ENCODE measurements at places on chromosomes 4 and X.

DNA sequence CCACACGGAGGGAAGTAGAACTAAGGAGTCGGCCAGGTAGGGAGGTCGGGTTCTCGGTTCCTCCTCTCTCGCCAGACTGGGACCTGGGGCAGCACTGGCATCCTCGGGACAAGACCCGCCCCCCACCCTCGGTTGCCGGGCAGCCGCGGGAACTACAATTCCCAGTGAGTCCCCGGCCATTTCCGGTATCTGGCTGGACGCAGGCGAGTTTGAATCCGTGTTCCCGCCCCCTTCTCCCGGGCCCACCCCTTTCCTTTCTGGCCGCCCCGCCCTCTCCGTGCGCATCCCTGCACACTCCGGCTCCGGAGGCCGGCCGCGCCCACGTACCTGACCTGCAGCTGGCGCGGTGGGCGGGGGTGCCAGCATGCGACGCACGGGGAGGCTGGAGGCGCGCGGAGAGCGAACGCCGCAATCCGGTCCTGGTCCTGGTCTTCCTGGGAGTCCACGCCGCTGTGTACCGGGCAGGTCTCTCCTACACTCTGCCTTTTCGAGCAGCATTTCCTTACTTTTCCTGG, 10.2 kb upstream of the DLG3 start:
- DNase-seq, result peak; percentile 84

DNA sequence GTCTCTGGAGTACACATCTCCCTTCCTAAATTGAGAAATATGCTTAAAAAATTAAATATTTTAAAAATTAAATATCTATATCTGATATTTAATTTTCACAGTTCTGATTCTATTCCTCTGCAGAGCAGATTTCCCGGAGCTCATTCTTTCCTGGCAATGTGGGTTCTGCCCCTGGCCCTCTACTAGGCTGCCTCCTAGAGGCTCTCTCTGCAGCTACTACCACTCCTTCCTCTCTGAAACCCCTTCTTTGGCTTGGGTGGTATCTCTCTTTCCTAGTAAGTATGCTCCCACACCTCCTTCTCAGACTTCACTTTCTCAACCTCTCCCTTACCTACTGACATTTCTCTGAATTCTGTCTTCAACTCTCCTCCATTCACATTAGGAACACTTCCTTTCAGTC, 45.3 kb downstream of the RPGR start:
- DNase-seq, result no peak

- DNase-seq, result no peak
Observed at GRCh38 chr4:147794314-147794680, 62.4 kb downstream of the ARHGAP10 start.

DNA sequence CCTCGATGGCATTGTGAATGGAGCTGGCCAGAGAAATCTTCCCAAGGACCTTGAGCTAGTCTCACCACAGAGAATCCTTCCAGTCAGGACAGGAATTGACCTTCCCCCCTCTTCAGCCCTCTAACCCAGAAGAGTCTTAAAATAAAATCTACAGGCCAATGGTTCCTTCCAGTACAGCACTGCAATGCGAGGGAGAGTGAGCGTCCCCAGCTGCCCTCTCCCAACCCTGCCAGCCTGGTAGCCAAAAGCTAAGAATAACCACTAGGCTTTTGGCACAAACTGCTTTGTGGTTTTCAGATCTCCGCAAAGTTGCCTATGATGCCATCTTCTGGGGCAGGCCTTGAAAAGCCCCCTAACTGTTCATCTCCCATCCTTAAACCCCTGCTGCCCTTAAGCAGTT, 175.1 kb downstream of the AR start:
- no peak for DNase-seq

- DNase-seq, result no peak
Observed at GRCh38 chr4:2832981-2833670, 10.5 kb upstream of the ADD1 start.

DNA sequence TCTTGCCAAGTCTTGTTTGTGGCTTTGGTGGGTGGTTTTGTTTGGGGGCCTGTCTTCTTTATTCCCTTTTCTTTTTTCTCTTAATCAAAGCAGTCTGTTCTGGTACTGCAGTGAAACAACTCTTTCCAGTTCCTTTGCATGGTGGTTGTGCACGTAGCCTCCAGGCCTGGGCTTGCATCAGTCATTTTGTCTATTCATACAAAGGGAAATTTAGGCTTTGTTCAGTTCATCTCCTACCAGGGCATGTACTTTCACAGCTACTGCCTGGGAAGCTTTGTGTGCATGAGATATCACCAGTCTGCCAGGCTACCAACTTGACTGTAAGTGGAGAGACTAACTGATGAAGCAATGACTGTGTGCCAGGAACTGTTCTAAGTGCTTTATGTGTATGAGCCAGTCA, 8.5 kb downstream of the TRIM2 start:
- DNase-seq, result no peak

GRCh38 chrX:147953976-147954375, 27.2 kb upstream of the FMR1NB start:
- DNase-seq, result peak; percentile 1

DNA sequence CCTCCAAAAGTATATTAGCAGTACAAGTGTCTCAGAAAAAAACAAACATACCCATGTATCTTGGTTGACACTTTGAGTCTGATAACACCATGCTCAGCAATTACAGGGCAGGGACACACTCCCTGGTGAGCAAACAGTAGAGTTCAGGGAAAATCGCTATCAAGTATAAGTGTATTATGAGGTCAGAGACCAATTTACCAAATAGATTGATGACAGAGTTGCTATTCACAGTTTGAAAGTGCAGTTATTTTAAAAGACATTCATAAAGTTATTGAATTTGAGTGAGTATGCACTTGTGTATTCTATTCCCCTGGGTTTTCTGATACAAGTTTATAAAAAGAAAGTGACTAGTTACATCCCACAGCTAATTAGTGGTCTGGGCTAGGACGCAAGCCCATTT, 10.2 kb upstream of the LONRF3 start:
- no peak for DNase-seq

GRCh38 chr4:38311495-38312126, 351.4 kb downstream of the PTTG2 start:
- DNase-seq, result no peak

- DNase-seq, result no peak
Observed at GRCh38 chr4:141432000-141432712, 204.2 kb upstream of the IL15 start.

- no peak for DNase-seq
Observed at GRCh38 chrX:2550328-2551020, 49.7 kb upstream of the DHRSX start.

- DNase-seq, result no peak
Observed at GRCh38 chr4:98496152-98496845, 162.1 kb downstream of the TSPAN5 start.

GRCh38 chrX:133364196-133364595, 51.1 kb downstream of the GPC4 start:
- no peak for DNase-seq

- DNase-seq, result no peak
Observed at GRCh38 chr4:29619168-29619567, 1101.0 kb upstream of the PCDH7 start.

DNA sequence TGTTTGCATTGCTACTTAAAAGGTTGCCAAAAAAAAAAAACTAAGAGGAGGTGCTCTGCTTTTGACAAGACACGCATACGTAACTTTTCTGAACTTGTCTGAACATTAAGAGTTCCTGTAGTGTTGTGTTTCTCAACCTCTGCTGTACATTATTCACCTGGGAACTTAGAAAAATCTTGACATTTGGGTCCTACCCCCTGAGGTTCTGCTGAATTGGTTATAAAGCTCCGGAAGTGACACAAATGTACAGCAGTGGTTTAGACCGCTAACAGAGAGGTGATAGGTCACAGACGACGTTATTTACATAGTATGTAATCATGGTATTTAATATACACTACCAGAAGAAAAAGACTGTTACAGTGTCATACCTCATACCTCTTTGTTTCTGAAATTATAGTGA, 61.1 kb downstream of the CPEB2 start:
- no peak for DNase-seq

DNA sequence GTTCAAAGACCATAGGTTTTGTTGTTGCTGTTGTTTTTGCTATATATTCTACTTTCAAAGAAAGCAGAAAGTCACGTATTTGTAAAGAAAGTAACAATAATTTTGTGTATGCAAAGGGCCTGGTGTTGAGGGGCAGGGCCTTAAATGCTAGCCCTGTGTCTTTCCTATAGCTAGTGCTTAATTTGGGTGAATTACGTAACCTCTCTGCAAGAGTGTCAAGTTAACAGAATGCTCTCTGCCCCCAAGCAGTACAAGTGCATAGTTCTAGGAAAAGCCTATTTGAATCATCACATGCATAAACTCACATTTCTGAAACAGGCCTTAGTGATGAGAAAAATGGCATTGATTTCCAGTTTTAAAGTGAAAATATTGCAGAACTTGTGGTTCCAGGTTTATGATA, 663.6 kb downstream of the STIM2 start:
- DNase-seq, result no peak

DNA sequence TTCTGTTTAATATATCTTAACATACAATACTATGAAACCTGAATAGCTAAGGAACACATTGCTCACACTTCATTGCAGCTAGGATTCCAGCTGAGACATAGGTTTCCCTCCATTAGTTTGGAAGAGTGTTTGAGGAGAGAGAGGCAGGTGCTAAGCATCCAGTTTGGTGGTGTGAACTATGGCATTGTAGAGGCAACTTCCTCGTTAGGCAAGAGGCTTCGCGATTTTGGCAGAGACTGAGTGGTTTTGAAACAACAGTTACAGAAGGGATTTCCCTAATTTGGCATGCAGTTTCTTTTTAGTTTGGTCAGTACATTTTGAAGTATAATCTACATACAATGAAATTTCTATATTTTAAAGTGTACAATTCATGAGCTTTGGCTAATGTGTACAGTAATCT, 117.1 kb upstream of the BMP3 start:
- no peak for DNase-seq

DNA sequence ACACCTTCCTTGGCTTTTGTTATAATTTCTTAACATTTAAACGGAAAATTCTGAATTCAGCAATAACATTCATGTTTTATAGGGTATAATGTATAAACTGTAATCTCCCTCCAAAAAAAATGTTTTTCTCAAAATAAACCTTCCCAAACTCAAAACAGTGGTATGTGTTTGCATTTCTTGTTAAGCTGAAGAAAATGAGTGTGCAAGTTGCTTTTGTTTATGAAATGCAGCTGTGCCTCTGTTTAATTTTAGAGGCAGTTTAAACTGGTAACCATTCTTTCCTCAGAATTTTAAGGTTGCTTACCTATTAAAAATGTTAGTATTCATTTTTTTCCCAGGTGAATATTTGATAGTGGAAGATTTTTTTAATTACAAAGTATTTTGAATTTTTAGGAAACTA, 105.0 kb upstream of the ANKRD50 start:
- no peak for DNase-seq

DNA sequence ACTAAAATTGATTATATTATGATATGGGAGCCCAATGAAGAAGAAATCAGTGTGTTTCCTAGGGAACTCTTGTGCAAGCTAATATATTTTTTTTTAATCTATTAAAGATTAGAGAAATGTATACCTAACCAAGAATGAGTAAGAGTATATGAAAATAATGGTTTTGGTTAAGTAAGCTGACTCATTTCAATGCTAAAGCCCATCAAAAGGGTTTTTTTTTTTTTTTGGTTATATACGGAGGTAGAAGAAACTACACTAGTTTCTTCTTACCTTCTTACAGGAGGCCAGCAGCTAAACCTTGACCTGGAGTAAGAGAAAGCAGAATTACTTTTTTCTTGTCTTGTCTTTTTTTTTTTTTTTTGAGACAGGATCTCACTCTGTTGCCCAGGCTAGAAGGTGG, 27.5 kb downstream of the RUFY3 start:
- no peak for DNase-seq

DNA sequence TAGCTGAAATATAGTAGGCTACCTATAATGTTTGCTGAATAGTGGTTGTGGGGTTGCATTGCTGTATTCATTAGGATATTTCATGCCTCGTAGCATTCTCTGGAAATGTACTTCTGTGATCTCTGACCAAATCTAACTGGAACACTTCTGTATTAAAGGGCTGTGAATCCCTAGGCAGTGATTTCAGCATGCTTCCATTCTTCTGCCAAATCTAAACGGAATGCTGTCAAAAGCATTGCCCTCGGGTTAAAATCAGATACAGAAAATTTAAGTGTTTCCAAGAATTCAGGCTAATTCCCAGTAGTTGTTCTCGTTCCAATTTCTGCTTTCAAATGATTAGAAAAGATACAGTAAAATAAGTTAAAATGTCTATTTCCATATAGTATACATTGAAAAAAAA, 1847.5 kb upstream of the IGFBP7 start:
- no peak for DNase-seq

DNA sequence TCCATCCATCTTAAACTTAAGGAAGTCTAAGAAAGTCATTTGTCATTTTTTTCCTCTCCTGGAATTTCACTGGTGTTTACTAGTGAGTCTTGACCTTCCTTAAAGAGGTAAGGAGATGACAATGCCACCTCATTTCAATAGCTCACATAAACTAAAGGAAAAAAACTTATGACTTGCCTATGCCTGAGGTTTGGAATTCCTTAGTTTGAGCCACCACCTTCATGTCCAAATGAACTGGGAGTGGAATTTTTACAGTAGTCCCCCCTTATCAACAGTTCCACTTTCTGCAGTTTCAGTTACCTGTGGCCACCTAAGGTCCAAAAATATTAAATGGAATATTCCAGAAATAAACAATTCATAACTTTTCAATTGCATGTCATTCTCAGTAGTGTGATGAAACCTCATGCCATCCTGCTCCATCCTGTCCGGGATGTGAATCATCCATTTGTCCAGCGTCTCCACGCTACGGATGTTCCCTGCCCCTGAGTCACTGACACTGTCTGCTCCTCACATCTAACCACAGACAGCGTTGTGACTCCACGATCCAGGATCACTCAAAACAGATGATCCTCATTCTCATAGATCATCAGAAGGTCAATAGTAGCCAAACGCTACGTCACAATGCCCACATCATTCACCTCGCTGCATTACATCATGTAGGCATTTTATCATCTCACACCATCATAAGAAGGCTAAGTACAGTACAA, 177.4 kb downstream of the SH3KBP1 start:
- no peak for DNase-seq

DNA sequence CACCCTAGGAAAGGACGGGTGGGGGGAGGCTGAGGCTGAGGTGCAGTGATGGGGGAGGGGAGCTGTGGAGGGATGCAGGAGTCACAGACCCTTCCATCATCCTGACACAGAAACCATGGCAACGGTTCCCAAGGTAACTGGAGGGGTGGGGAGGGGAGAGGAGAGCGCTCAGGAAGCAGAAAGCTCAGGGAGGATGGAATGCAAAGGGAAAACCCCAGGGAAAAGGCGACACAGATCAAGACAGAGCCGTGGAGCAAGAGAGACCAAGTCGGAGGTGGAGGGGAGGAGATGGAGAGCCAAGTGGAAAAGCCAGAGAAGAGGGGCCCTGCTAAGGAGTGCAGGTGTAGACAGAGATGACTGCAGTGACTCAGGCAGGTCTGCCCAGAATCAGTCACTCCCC, 14.5 kb downstream of the L1CAM start:
- DNase-seq, result no peak

All from anterior cingulate cortex (tissue), 58 donors.